ENCODE measurements at places on chromosomes 16 and 17.
A peak's percentile ranks its signal among the peaks of the same experiment; 100 is the strongest.

DNA sequence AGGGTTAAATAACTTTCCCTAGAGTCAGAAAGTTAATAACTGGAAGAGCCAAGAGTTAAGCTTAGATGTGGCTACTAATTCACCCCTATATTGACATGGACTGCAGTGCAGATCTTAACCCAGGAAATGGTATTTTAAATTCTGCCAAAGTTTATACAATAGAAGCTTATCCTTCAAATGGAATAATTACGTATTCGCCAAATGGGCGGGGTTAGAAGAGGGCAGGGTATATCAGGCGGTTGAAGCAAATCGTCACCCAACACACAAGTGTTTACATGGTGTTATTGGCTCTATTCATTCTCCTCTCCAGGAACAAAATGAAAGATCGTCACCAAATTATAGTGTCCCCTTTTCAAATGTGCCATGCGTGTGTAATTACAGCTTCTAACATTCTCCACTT is 182.7 kb downstream of the PRKCB start:
- no peak for DNase-seq

GRCh38 chr17:77370586-77370985 is 229.8 kb downstream of the SEC14L1 start:
- DNase-seq, result no peak

DNA sequence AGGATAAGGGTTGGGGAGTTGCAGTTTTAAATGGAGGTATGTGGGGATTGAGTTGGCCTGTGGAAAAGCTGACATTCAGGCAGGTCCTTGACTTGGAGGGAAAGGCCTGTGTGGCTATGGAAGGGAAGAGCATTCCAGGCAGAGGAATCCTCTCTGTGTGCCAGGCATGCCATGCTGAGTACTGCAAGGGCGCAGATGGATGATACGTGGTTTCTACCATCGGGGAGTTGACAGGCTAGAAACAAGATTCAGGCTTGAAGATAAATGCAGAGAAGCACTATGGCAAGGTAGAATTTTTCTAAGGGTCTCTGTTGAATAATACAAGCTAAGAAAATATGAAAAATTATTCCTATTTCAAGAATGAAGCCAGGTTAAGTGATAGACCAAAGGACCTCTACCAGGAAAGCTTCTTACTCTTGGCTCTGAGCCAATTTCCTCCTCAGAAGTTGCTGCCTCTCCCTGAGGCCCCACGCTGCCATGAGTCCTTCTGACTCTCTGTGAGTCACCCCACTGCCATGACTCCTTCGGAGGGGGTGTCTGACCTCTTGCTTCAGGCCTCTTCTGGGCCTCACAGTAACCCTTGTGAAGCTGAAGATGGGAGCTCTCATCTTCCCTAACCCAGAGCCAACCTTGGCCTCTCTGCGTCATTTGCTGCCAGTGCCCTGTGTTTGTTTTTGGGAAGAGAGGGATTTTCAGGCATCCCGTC is 75.8 kb downstream of the WNT3 start:
- DNase-seq, result no peak

- no peak for DNase-seq
Observed at GRCh38 chr16:1346422-1347285, 5.0 kb downstream of the TSR3 start.

- peak; percentile 18 for DNase-seq
Observed at GRCh38 chr17:76193591-76193990, 46.7 kb downstream of the RNF157 start.

GRCh38 chr17:3663102-3664011 is 5.0 kb downstream of the TAX1BP3 start:
- DNase-seq, result no peak

GRCh38 chr16:1299012-1299867 is 10.2 kb upstream of the UBE2I start:
- DNase-seq, result no peak

DNA sequence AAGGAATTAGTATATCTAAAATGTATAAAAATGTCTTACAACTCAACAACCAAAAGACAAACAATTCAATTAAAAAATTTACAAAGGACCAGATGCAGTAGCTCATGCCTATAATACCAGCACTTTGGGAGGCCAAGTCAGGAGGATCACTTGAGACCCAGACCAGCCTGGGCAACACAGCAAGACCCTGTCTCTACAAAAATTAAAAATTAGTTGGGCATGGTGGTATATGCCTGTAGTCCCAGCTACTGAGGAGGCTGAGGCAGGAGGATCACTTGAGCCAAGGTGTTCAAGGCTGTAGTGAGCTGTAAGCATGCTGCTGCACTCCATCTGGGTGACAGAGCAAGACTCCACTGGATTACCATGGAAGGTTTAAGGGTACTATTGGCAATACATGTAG is 33.8 kb downstream of the ZNRF1 start:
- no peak for DNase-seq

DNA sequence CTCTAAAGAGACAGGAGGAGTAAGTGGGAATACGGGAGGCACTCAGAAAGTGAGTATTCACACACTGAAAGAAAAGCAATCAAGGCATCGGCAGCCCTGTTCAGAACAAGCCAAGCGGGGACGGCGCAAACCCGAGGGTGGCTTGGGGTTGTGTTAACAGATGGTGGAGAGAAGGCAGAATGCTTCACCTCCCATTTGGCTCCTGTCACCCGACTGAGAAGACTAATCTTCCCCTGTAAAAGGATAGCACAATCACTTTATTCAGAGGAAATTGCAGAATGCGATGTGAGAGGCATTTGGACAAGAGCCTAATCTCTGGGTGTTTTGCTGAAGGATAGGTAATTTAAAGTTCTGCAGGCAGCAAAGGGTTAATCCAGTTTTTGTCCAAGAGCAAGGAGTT is 119.3 kb upstream of the WSCD1 start:
- DNase-seq, result no peak

GRCh38 chr16:79294568-79294967 is 306.0 kb downstream of the MAF start:
- DNase-seq, result no peak

DNA sequence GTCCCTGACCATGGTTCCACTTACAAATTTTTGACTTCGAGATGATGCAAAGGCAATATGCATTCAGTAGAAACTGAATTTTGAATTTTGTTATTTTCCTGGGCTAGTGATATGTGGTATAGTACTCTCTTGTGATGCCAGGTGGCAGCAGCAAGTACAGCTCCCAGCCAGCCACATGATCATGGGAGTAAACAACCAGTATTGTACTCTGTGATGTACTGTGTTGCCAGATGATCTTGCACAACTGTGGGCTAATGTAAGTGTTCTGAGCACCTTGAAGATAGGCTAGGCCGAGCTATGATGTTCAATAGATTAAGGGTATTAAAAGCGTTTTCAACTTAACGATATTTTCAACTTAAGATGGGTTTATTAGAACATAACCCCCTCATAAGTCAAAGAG is 250.8 kb downstream of the STX8 start:
- no peak for DNase-seq

Data from ELF-1 (cell line).